ENCODE measurements at places on chromosomes 6 and 20. TPM values are rescaled to one million over a fixed set of nuclear protein-coding genes. Genes with fewer than 3 reads are reported as not detected.

The GATA5 gene
- not detected for total RNA-seq

The MACROD2 gene
- total RNA-seq = 0.14 TPM

The DDX43 gene
- 0.39 TPM for total RNA-seq

The OR12D1 gene
- not detected for total RNA-seq

The SRSF3 gene
- 585 TPM for total RNA-seq

The SMIM28 gene
- total RNA-seq = not detected

The RARS2 gene
- 21.8 TPM for total RNA-seq

The CLPSL1 gene
- not detected for total RNA-seq

The VWA7 gene
- total RNA-seq = 1.7 TPM

The BMP6 gene
- total RNA-seq = not detected

The OOEP gene
- total RNA-seq = not detected

The DYNLT2 gene
- 2.0 TPM for total RNA-seq

- H3K36me3 ChIP-seq = peaks cover 26% of the 10 kb centered on the region
- no peak overlapping the region for H3K4me3 ChIP-seq
- H3K4me1 ChIP-seq = peaks cover 43% of the 10 kb centered on the region
- H3K27me3 ChIP-seq = peaks cover 9% of the 10 kb centered on the region
- no peak overlapping the region for H3K27ac ChIP-seq
Measured at GRCh38 chr6:108564178-108564577, 3.5 kb downstream of the FOXO3 start.

DNA sequence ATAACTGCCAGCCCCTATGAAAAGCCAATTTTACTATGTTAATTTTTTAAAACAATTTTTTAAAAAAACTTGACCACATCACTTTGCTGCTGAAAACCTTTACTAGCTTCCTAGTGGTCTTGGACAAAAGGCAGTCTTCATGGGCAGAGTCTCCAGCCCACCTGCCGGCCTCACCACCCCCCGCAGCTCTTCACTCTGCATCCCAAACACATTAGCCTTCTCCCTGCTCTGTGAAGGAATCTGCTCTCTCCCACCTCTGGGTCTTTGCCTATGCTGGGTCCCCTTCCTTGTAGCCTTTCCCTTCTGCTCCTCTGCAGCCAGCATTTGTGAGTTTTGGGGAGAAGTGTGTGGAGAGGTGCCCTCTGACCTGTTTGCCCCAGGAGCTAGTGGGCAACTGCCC, 170.7 kb upstream of the MLN start:
- no peak overlapping the region for H3K4me3 ChIP-seq
- DNase-seq = no peak
- H3K4me1 ChIP-seq = peaks cover 5% of the 10 kb centered on the region

- no peaks in the 10 kb centered on the region for H3K4me1 ChIP-seq
- H3K27me3 ChIP-seq = peaks cover 70% of the 10 kb centered on the region
- H3K27ac ChIP-seq = no peak overlapping the region
- H3K36me3 ChIP-seq = no peaks in the 10 kb centered on the region
Measured at GRCh38 chr20:46279103-46279502, 29.2 kb downstream of the CDH22 start.

- no peak for DNase-seq
- no peak overlapping the region for H3K4me3 ChIP-seq
- H3K36me3 ChIP-seq = no peaks in the 10 kb centered on the region
- no peaks in the 10 kb centered on the region for H3K4me1 ChIP-seq
Measured at GRCh38 chr20:25116739-25117458, 35.0 kb upstream of the VSX1 start.

GRCh38 chr6:122681705-122682104, 71.5 kb downstream of the PKIB start:
- H3K4me3 ChIP-seq = no peak overlapping the region
- H3K27ac ChIP-seq = no peak overlapping the region
- no peaks in the 10 kb centered on the region for H3K36me3 ChIP-seq
- no peaks in the 10 kb centered on the region for H3K27me3 ChIP-seq
- no peaks in the 10 kb centered on the region for H3K4me1 ChIP-seq

- no peak overlapping the region for H3K4me3 ChIP-seq
- H3K36me3 ChIP-seq = peaks cover 15% of the 10 kb centered on the region
- no peak overlapping the region for H3K27ac ChIP-seq
- no peak for DNase-seq
- H3K4me1 ChIP-seq = peaks cover 27% of the 10 kb centered on the region
Measured at GRCh38 chr6:146856296-146856695, 257.5 kb downstream of the ADGB start.

DNA sequence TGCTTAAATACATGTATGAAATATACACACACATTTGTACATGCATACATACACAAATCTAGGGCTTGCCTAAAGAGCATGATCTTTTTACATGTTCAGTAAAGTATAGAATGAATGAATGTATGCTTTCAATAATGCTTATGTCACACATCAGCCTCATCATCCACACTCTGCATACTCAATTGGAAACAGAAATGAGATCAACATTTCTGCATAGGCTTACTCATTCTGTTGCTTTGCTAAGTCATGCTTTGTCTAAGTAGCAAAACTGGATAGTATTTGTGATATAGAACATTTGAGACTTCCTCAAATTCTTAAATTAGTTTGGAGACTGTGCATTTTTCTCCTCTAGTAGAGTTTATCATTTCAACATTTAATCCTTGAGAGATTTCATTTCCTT, 343.3 kb downstream of the ADGRB3 start:
- no peaks in the 10 kb centered on the region for H3K36me3 ChIP-seq
- H3K27me3 ChIP-seq = no peaks in the 10 kb centered on the region
- no peak for DNase-seq

GRCh38 chr6:132392792-132393191, 8.5 kb downstream of the MOXD1 start:
- H3K4me3 ChIP-seq = no peak overlapping the region
- peaks cover 52% of the 10 kb centered on the region for H3K27me3 ChIP-seq
- no peaks in the 10 kb centered on the region for H3K4me1 ChIP-seq
- H3K27ac ChIP-seq = no peak overlapping the region

- H3K4me1 ChIP-seq = peaks cover 21% of the 10 kb centered on the region
- H3K36me3 ChIP-seq = peaks cover 55% of the 10 kb centered on the region
- no peaks in the 10 kb centered on the region for H3K27me3 ChIP-seq
- H3K4me3 ChIP-seq = no peak overlapping the region
- peak overlapping the region; percentile 75 for H3K27ac ChIP-seq
- no peak for DNase-seq
Measured at GRCh38 chr6:44399991-44400390, 12.5 kb downstream of the CDC5L start.

DNA sequence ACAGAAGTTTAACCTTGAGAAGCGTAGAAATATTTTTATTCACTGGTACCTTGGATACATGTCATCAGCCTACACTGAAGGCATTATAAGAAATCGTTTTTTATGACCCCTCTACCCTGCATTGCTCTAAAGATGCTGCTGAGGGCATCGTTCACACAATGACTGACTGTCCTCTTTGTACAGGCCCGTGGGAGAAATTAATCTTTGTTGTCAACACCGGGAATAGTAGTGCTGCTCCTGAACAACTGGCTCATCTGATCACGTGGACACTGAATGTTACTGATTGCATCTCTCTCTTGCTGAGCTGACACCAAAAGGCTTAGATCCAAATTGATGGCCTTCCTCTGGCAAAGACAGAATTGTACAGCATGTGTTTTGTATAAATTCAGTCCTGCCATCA, 157.1 kb upstream of the SMLR1 start:
- no peak overlapping the region for H3K4me3 ChIP-seq
- H3K27me3 ChIP-seq = no peaks in the 10 kb centered on the region

- peaks cover 6% of the 10 kb centered on the region for H3K4me1 ChIP-seq
Measured at GRCh38 chr20:58993332-58994248, 12.5 kb downstream of the NELFCD start.

DNA sequence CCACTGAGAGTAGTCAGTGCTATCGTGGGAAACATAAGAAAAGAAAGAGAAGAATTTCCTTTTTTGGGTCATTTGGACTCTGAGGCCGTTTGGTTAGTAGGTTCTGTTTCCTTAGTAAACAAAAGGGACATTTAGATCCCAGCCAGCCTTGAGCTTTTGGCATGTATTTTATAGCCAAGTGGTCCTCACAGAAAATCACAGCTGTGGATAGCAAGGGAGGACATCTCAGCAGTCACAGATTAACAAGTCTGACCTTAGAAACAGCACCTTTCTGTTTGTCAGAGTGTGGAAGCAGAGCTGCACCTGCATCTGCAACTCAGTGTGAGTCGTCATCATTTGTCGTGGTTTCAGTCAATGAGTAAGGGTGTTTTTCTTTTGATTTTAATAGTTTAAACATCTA, 40.5 kb downstream of the FAM120B start:
- no peak overlapping the region for H3K4me3 ChIP-seq
- H3K27ac ChIP-seq = peak overlapping the region; percentile 38
- peaks cover 33% of the 10 kb centered on the region for H3K4me1 ChIP-seq
- no peaks in the 10 kb centered on the region for H3K27me3 ChIP-seq
- peaks cover 43% of the 10 kb centered on the region for H3K36me3 ChIP-seq

DNA sequence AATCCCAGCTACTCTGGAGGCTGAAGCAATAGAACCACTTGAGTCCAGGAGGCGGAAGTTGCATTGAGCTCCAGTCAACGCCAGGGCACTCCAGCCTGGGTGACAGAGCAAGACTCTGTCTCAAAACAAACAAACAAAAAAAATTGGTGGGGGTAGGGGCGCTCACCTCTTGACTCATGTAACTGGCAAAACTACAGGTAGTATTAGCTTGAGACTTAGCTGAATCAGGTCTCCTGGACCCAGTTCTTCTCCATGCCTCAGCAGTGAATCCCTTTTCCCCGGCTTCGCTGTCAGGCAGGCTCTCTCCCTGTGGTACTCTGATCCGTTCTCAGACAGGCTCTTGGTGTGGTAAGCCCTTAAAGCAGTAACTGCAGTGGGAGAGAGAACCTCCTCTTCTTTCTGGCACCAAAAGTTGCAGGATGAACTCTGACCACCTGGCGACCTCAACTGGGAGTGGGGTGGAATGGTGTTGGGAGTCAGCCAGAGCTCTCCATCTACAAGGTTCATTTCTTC, 12.9 kb downstream of the SLC9A8 start:
- H3K36me3 ChIP-seq = peaks cover 39% of the 10 kb centered on the region
- peaks cover 33% of the 10 kb centered on the region for H3K4me1 ChIP-seq
- H3K27ac ChIP-seq = no peak overlapping the region
- H3K27me3 ChIP-seq = no peaks in the 10 kb centered on the region
- no peak overlapping the region for H3K4me3 ChIP-seq

- no peaks in the 10 kb centered on the region for H3K4me1 ChIP-seq
- no peak for DNase-seq
- no peak overlapping the region for H3K27ac ChIP-seq
- no peaks in the 10 kb centered on the region for H3K27me3 ChIP-seq
Measured at GRCh38 chr20:8964959-8965562, 103.8 kb upstream of the PLCB4 start.

GRCh38 chr6:35139924-35140638, 1.1 kb downstream of the TCP11 start:
- H3K27me3 ChIP-seq = peaks cover 35% of the 10 kb centered on the region
- DNase-seq = peak; percentile 41
- H3K4me3 ChIP-seq = peak overlapping the region; percentile 41

GRCh38 chr20:56424931-56425330, 12.9 kb downstream of the CASS4 start:
- H3K36me3 ChIP-seq = peaks cover 27% of the 10 kb centered on the region
- no peak overlapping the region for H3K4me3 ChIP-seq
- H3K27me3 ChIP-seq = no peaks in the 10 kb centered on the region

DNA sequence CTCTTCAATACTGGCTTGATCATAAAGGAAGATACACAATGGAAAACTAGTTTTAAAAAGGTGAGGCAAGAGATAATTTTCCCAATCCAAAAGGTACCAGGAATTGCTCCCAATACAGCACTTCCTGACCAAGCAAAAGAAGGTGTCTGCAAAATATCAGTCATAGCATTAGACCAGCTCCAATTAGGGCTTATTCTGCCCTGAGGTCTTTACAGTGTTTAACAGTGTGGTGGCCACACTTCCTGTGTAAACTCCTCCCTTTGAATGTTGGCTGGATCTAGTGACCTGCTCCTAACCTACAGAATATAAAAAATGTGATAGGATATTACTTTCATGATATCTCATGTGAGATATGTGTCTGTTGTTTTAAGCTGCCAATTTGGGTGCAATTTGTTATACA, 57.1 kb upstream of the BTN3A2 start:
- H3K4me1 ChIP-seq = peaks cover 56% of the 10 kb centered on the region
- peaks cover 5% of the 10 kb centered on the region for H3K36me3 ChIP-seq
- no peak overlapping the region for H3K4me3 ChIP-seq
- H3K27ac ChIP-seq = no peak overlapping the region

DNA sequence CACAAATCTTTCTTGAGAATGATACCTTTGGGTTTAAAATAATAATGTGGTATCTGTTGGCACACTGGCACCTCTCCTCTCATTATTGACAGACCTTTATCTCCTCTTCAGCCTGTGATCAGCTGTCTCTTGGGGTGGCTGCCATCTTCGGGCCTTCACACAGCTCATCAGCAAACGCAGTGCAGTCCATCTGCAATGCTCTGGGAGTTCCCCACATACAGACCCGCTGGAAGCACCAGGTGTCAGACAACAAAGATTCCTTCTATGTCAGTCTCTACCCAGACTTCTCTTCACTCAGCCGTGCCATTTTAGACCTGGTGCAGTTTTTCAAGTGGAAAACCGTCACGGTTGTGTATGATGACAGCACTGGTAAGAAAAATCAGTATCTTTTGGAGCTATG, 232.8 kb downstream of the GRIK2 start:
- H3K4me3 ChIP-seq = no peak overlapping the region
- no peak overlapping the region for H3K27ac ChIP-seq
- no peaks in the 10 kb centered on the region for H3K36me3 ChIP-seq
- H3K4me1 ChIP-seq = no peaks in the 10 kb centered on the region
- no peak for DNase-seq

DNA sequence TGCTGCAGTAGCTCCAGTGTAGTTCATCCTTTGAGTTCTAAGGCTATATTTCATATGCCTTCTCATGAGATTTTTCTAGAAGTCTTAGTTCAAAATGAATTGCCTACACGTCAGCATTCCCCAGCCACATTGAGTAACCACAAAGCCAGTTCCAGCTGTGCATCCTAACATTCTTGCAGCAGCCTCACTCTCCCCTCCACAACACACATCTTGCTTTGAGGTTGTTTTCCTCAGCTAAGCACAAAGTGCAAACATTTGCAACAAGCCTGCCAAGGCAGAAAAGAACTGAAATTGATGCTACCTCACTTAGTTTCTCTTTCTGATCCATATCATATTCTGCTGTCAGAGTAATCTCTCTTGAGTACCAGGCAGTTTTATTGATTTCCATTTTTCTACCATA, 160.7 kb upstream of the KCNQ5 start:
- H3K27ac ChIP-seq = no peak overlapping the region
- no peaks in the 10 kb centered on the region for H3K4me1 ChIP-seq
- H3K4me3 ChIP-seq = no peak overlapping the region
- no peaks in the 10 kb centered on the region for H3K36me3 ChIP-seq

GRCh38 chr20:6868861-6869260, 101.4 kb downstream of the BMP2 start:
- no peaks in the 10 kb centered on the region for H3K36me3 ChIP-seq
- no peak for DNase-seq
- H3K4me3 ChIP-seq = no peak overlapping the region
- peaks cover 3% of the 10 kb centered on the region for H3K27me3 ChIP-seq
- no peak overlapping the region for H3K27ac ChIP-seq

Data from activated naive CD8-positive, alpha-beta T cell treated with anti-CD3 and anti-CD28 coated beads for 36 hours (primary cell).